ENCODE measurements at places on chromosomes 5 and 9.

DNA sequence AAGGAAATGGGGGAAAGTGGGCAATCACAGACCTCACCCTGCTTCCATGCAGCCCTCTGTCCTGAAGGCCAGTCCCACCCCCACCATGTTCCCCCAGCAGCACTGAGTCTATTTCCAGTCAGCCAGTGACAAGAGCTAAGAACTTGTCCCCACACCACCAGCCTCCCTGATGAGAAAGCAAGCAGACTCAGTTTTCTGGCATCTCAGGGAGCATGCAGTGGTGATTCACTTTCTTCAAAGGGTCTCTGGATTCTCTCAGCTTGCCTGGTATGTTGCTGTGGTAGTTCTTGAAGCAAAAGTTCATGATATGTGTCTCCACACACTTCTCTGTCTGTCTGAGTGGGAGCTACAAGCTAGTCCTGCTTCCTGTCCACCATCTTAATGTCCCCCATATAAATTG, 799.9 kb upstream of the TYRP1 start:
- DNase-seq: no peak

DNA sequence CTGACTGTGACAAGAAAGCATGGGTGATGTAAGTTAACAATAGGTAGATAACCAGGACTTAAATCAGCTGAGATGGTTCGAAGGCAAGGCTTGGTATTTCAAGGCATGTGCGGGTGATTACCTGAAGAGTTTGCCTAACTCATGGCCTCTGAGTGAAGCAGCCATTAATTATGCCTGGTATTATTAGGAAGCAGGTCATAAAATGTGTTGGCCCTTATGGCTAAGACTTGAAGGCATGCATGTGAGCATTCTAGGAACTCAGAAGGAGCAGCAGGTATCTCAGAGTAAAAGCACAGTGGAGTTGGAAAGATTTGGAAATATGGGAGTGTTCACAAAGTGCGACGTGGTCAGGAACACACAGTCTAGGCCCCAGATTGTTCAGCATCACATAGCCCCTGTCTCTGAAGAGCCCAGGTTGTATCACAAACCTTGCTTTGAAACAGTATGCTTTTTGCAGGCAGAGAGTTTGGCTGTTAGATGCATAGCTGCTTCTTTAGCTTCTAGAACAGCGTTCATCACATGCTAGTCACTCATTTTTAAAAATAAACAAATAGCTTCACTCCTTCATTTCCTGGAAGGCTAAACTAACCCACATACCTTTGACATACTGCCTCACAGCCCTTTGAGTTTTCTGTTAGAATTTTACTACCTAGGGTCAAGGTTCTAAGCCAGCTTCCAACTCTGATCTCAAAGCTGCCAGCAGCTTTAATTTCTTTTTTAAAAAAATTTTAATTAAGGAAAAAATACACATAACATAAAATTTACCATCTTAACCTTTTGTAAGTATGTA, 2.1 kb downstream of the HEXB start:
- no peak for DNase-seq

DNA sequence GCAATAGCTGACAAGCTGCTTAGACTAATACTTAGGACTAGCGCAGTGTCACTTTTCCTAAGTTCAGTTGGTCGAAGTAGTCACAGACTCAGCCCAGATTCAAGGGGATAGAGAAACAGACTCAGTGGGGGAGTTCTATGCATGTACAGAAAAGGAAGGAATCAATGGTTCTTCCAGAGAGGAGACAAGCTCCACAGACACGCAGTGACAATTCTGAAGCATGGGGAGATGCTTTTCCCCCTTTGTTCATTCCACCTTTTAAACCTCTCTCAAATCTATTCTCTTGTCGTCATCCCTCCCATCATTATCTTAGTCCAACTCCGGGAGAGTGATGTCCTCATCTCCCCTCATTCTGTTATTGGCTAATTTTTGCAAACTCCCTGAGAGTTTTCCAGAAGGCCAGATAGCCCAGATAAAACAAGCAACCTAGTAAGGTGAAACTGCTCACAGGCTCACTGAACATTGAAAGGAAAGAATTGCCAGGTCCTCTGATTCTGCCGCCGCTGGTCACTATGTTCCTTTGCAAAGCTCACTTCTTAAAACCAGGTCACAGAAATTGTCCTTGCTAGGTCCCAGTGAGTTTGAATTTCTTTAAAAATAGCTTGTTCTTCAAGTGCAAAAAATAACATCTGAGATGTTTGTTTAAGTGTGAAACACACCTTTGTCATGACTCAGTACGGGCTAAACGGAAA, 13.4 kb upstream of the STRBP start:
- no peak for DNase-seq

DNA sequence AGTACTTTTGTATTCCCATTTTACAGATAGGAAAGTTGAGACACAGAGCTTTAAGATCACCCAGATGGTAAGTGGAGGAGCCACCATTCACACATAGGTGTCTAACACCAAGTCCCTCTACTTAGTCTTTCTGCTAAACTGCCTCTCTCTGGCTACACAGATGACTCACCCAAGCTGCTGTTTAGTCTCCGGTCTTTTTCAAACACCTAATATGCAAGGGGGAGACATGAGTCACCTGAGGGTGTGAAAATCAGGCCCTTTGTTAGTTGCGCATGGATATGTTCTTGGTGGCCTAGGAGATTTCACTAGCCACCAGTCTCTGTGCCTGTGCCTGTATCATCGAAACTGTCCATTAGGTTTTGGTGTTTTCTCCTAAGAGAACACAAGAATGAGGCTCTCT, 117.8 kb downstream of the MAST4 start:
- no peak for DNase-seq

- DNase-seq: no peak
Observed at GRCh38 chr9:71441266-71441665, 319.8 kb upstream of the TRPM3 start.

- DNase-seq: no peak
Observed at GRCh38 chr9:111151537-111151936, 113.3 kb upstream of the LPAR1 start.

GRCh38 chr5:151052836-151053235, 28.0 kb downstream of the TNIP1 start:
- DNase-seq: no peak

DNA sequence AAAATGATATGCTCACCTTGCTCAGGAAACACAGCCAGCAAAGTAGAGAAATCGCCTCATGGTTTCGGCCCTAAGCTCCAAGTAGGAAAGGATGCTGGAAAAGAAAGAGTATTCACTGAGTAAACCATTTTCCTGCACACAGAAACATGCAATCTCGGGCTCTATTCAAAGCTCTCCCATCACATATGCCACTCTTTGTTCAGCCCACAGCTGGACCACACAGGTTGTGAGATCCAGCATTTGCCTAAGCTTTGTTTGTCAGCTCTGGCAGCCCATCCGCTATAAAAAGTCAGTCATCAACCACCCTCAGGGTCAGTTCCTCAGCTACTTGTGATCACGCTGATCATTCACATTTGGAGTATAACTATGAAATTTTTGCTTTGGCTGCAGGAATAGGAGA, 96.5 kb upstream of the SMARCA2 start:
- no peak for DNase-seq

DNA sequence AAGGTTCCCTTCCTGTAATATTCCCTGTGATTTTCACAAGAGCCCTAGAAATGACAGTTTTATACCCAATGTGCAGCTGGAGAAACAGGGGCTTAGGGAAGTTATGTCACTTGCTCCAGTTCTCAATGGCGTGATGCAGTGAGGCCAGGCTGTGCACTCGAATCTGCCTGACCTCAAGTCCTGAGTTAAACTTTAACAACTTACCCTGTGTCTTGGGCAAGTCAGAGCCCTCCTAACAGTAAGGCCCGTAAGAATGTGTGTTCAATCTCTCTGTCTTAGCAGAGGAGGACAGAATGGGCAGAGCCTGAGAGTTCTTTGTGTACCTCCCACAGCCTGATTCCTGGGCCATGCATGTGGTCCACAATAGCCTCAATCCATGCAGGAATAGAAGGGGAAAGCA, 181.1 kb downstream of the TRIM32 start:
- no peak for DNase-seq

GRCh38 chr5:14676320-14676719, 11.8 kb downstream of the OTULIN start:
- DNase-seq: peak; percentile 29

- no peak for DNase-seq
Observed at GRCh38 chr9:78221425-78221824, 14.4 kb upstream of the CEP78 start.

GRCh38 chr9:109012876-109013678, at the start of gene CTNNAL1:
TSS of gene CTNNAL1 (minus strand) at chr9:109013499. CDS start at chr9:109013442, 57 bp downstream.
- peak; percentile 80 for DNase-seq

- DNase-seq: peak; percentile 8
Observed at GRCh38 chr5:110751902-110752762, 13.3 kb downstream of the SLC25A46 start.

DNA sequence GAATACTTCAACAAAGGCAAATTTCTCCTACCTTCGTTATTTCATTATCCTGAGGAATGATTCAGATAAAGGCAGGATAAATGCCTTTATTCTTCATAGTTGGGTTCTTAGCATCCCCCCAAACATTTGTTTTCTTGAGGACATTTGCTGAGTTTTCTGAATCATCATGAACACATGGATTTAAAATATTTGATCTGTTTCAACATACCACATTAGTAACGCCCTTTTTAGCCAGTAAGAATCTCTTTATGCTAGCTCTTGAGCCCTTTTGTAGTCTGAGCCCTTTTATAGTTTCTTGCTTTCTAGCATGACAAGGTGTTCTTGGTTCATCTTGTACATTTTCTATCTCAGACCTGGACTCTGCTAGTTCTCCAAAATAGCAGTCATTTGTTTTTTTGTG, 27.9 kb downstream of the SKIC3 start:
- DNase-seq: no peak

- DNase-seq: no peak
Observed at GRCh38 chr5:147390654-147391225, 119.1 kb downstream of the DPYSL3 start.

DNA sequence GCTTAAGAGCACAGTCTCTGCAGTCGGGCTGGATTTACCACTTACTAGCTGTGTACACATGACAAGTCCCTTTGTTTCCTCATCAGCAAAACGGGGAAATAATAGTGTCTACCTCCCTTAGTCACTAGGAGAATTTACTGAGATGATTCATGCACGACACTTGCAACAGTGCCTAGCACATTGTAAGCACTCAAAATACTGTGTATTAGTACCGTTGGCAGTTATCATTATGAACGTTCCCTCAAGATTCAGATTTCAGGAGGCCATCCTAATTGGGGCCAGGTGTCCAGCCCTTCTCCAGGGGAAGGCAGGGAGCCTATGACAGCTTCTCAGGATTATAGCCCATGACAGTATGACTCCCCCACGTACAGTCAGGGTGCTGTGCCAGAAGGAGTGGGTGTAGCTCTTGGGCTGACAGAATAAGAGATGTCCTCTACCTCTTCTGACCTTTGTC, 164.3 kb downstream of the DOCK2 start:
- DNase-seq: peak; percentile 10

DNA sequence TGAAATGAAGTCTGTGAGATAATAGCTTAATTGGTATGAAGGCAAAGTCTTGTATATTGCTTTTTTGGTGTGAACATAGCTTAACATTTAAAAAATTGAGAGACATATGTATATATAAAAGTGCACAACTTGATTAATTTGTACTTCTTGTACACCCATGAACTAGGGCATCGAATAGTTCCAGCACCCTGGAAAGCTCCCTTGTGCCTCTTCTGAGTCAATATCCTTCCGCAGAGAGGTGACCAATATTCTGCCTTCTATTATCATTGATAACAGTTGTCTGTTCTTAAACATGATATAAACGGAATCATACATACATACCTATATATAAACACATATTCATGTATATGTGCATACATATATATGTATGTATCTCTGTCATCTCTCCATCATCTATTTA, 185.4 kb downstream of the PHF2 start:
- no peak for DNase-seq

- no peak for DNase-seq
Observed at GRCh38 chr5:114006582-114006981, 355.3 kb upstream of the KCNN2 start.

GRCh38 chr9:96566498-96567202, 53.0 kb downstream of the CDC14B start:
- peak; percentile 83 for DNase-seq

DNA sequence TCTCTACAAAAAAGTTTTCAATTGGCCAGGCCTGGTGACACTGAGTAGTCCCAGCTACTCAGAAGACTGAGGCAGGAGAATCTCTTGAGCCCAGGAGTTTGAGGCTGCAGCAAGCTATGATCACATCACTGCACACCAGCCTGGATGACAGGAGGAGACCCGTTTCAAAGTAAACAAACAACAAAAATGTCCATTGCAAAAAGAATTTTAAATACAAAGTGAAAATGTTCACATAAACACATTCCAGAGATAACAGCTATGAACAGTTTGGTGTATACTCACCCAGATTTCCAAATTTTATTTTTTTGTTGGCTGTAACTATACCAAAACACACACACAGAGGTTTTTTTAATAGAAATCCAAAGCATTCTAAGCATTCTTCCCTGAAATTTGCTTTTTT, 39.8 kb downstream of the ADRA1B start:
- no peak for DNase-seq

DNA sequence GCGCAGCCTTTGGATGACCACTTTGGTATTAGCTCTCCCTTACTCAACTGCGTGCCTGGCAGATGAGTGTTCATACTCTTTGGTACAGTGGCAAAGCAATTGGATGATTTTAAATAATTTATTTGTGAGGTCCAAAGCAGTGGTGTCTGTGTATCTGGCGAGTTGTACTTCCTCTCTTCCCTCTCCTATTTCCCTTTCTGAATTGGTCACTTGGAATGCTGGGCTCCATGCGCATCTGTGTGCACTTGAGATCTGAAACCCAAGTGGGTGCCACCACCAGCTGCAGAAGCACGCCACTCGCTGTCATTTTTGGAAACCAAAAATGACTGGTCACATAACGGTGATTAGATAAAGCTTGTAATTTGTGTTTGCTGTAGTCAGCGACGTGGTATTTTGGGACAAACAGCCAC, 386.0 kb upstream of the KLF4 start:
- no peak for DNase-seq

- DNase-seq: no peak
Observed at GRCh38 chr9:80146466-80146865, 574.7 kb downstream of the TLE4 start.

GRCh38 chr9:69573651-69574050, 98.5 kb downstream of the APBA1 start:
- no peak for DNase-seq

DNA sequence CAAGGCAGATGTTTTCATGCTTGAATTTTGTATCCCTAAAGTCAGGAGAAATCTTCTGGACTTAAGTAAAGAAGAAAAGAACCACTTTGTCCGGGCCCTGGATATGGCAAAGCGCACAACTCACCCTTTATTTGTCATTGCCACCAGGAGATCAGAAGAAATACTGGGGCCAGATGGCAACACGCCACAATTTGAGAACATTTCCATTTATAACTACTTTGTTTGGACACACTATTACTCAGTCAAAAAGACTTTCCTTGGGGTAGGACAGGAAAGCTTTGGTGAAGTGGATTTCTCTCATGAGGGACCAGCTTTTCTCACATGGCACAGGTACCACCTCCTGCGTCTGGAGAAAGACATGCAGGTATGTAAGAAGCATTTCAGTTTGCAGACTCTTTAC, 2.3 kb downstream of the TYRP1 start:
- no peak for DNase-seq

GRCh38 chr9:101504188-101504587, 29.5 kb upstream of the RNF20 start:
- DNase-seq: no peak

GRCh38 chr9:34267660-34268059, 61.4 kb downstream of the KIF24 start:
- DNase-seq: no peak
